Smooth muscle cell of the pulmonary artery (primary cell): ENCODE measurements at places on chromosomes 13 and 19. TPM values are rescaled to one million over a fixed set of nuclear protein-coding genes. Genes with fewer than 3 reads are reported as not detected.

The PPP1R12C gene
- total RNA-seq = 34.5 and 56.5 TPM in 2 replicates

The TMEM59L gene
- 4.1 and 6.5 TPM in 2 replicates for total RNA-seq

The PRTN3 gene
- total RNA-seq = 0.07 TPM in 1 of 2 replicates, not detected in the other

The TEX29 gene
- 0.26 TPM in 1 of 2 replicates, not detected in the other for total RNA-seq

The IFNL1 gene
- total RNA-seq = not detected in 2 replicates

The GPR180 gene
- 14.2 and 16.2 TPM in 2 replicates for total RNA-seq

The KCNC3 gene
- total RNA-seq = 0.46 and 0.53 TPM in 2 replicates

The RXFP2 gene
- total RNA-seq = not detected in 2 replicates

The MUC16 gene
- total RNA-seq = not detected in 2 replicates

The MAN2B1 gene
- 60.0 and 60.9 TPM in 2 replicates for total RNA-seq

The ATP4B gene
- not detected in 2 replicates for total RNA-seq

The FXYD1 gene
- total RNA-seq = 4.2 TPM in 2 replicates

The STOML3 gene
- total RNA-seq = not detected in 2 replicates

The MIR17HG gene
- 1.9 and 3.8 TPM in 2 replicates for total RNA-seq

The ARHGAP33 gene
- 3.1 and 5.5 TPM in 2 replicates for total RNA-seq
